Myometrial cell (primary cell): ENCODE measurements at places on chromosomes 11 and 22. TPM values are rescaled to one million over a fixed set of nuclear protein-coding genes. Genes with fewer than 3 reads are reported as not detected.

Gene FLRT1
- under 0.01 TPM in 1 of 2 replicates, not detected in the other for total RNA-seq

Gene HBB
- not detected in 2 replicates for total RNA-seq

Gene OR2D2
- not detected in 2 replicates for total RNA-seq

Gene PICK1
- 11.8 and 17.7 TPM in 2 replicates for total RNA-seq

Gene C11orf91
- total RNA-seq, result not detected in 2 replicates

Gene ACER3
- total RNA-seq, result 6.3 and 16.8 TPM in 2 replicates

Gene PKNOX2
- total RNA-seq, result under 0.01 TPM in 1 of 2 replicates, not detected in the other

Gene BATF2
- 1.2 and 4.9 TPM in 2 replicates for total RNA-seq

Gene RASL10A
- total RNA-seq, result not detected in 2 replicates
